Peyer's patch (tissue), 4 donors: ENCODE measurements at places on chromosomes 5 and 9. TPM values are rescaled to one million over a fixed set of nuclear protein-coding genes. Genes with fewer than 3 reads are reported as not detected.

GRCh38 chr9:130186839-130187522 is 14.8 kb downstream of the NCS1 start:
- H3K27me3 ChIP-seq = no peaks in the 10 kb centered on the region
- DNase-seq = no peak
- H3K4me1 ChIP-seq = no peaks in the 10 kb centered on the region
- peak overlapping the region; percentile 38 for H3K4me3 ChIP-seq

MED22 gene
- total RNA-seq = 23.5 TPM

COL23A1 gene
- 0.57 TPM for total RNA-seq

SPINK7 gene
- not detected for total RNA-seq

SOHLH1 gene
- not detected for total RNA-seq

PCDHGA9 gene
- total RNA-seq = 17.3 TPM

GRCh38 chr5:3595006-3595961 is at the start of gene IRX1:
TSS of gene IRX1 (plus strand) at chr5:3595832. CDS start at chr5:3596106, 274 bp downstream.
- H3K36me3 ChIP-seq = no peaks in the 10 kb centered on the region
- H3K27me3 ChIP-seq = peaks cover 39% of the 10 kb centered on the region
- H3K4me1 ChIP-seq = no peaks in the 10 kb centered on the region

AQP7 gene
- total RNA-seq = 5.0 TPM

GRCh38 chr5:3698412-3698811 is 102.8 kb downstream of the IRX1 start:
- no peaks in the 10 kb centered on the region for H3K27me3 ChIP-seq
- H3K4me1 ChIP-seq = no peaks in the 10 kb centered on the region
- H3K27ac ChIP-seq = no peak overlapping the region
- H3K4me3 ChIP-seq = no peak overlapping the region
- no peaks in the 10 kb centered on the region for H3K36me3 ChIP-seq

JADE2 gene
- total RNA-seq = 77.6 TPM

- H3K4me3 ChIP-seq = no peak overlapping the region
- DNase-seq = peak; percentile 51
- H3K36me3 ChIP-seq = no peaks in the 10 kb centered on the region
- H3K27me3 ChIP-seq = no peaks in the 10 kb centered on the region
- H3K4me1 ChIP-seq = peaks cover 1% of the 10 kb centered on the region
Measured at GRCh38 chr9:130866474-130866965, 30.1 kb downstream of the QRFP start.

DNA sequence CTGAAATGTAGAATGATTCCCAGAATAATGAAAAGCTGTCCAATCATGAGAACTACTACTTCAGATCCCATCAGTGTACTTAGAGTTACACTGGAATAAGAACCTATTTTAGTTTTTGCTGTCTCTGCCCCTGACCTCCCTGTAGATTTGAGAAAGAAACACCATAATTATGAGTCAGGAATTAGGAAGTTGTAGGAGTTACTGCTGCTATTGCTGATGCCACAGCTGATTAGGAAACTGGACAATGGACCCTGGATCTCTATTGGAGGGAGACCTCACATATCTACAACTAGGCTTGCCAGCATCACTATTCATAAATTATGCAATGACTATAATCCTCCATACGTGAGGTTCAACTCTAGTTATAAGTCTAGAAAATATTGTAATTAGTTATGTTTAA is 48.8 kb upstream of the EDIL3 start:
- no peaks in the 10 kb centered on the region for H3K4me1 ChIP-seq
- no peak overlapping the region for H3K27ac ChIP-seq
- H3K36me3 ChIP-seq = no peaks in the 10 kb centered on the region
- no peaks in the 10 kb centered on the region for H3K27me3 ChIP-seq

DNA sequence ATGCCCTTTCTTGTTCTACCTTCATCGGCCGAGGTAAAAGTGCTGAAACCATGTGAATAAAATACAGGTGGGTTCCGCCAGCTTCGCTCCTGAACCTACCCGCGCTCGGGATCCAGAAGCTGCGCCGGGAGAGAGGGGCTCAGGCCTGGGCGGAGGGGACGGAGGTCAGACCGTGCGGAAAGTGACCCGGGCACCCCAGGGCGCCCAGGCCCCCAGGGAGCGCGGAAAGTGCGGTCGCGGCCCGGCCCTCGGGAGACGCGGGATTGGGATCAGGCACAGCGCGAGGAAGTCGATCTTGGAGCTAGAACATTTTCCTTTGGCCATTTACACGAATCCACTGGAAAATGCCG is 329 bp downstream of the SYK start:
- H3K27me3 ChIP-seq = no peaks in the 10 kb centered on the region
- no peaks in the 10 kb centered on the region for H3K36me3 ChIP-seq
- H3K4me3 ChIP-seq = peak overlapping the region; percentile 66
- peaks cover 5% of the 10 kb centered on the region for H3K4me1 ChIP-seq
- no peak for DNase-seq
- H3K27ac ChIP-seq = peak overlapping the region; percentile 92

GRCh38 chr5:104635227-104635626 is 1072.6 kb upstream of the NUDT12 start:
- no peak overlapping the region for H3K4me3 ChIP-seq
- H3K4me1 ChIP-seq = no peaks in the 10 kb centered on the region
- no peaks in the 10 kb centered on the region for H3K36me3 ChIP-seq
- no peaks in the 10 kb centered on the region for H3K27me3 ChIP-seq

GRCh38 chr5:99815-100214 is 7.8 kb downstream of the PLEKHG4B start:
- no peaks in the 10 kb centered on the region for H3K27me3 ChIP-seq
- H3K36me3 ChIP-seq = no peaks in the 10 kb centered on the region
- H3K4me3 ChIP-seq = no peak overlapping the region

GRCh38 chr5:95557841-95558240 is 2.9 kb downstream of the ARSK start:
- no peaks in the 10 kb centered on the region for H3K36me3 ChIP-seq
- H3K27me3 ChIP-seq = no peaks in the 10 kb centered on the region
- H3K4me1 ChIP-seq = no peaks in the 10 kb centered on the region
- H3K27ac ChIP-seq = no peak overlapping the region
- no peak for DNase-seq
- no peak overlapping the region for H3K4me3 ChIP-seq
